ENCODE measurements at places on chromosomes 12 and 14.

DNA sequence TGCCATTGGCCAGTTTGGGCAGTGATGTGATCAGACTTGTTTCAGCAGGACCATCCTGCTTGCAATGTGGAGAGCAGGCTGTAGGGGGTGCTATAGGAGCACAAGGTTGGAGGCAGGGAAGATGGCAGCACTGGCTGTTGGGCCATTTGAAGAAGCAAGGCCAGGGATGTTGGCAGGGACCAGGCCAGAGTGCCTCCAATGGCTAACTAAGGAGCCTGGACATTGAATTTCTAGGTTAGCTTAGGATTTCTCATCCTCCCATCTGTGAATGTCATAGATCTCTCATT, 23.5 kb downstream of the FGF23 start:
- DNase-seq: peak; percentile 20

GRCh38 chr14:103104389-103104653, 9.8 kb downstream of the EXOC3L4 start:
- DNase-seq: no peak

DNA sequence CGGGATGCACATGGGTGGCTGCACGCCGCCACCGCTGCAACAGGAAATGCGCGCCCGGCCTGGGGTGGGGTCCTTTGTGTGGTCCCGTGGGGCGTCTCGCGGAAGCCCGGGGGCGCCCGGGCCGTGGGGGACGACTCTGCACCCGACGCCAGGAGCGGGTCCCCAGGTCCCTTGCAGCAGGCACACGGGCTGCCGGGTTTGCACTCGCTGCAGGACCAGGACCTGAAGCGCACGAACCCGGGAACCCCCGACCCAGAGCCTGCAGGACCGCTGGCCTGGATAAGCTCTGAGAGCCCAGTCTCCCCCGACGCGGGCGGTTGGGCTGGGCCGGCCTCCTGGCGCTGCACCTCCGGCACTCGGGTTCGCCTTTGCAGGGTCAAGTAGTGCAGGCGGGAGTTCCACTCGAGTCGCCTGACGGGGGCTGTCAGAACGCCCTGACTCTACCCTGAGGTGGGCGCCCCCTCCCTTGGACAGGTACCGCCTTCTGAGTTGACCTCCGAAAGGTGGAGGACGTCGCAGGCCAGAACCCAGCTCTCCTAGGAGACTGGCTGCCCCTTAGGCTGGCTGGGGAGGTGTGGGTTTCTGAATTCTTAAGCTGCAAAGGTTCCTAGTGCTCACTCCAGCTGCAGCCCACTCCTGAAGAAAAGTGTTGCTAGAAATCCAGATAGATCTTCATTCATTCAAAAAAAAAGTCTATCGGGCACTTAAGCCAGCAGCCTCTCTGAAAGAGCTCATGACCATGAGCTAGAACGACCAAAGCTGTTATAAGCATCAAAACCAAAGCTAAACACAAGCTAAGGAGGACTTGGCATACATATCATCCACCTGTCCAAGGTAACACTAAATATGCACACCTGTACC, 68.0 kb downstream of the RNF34 start:
- DNase-seq: no peak

- DNase-seq: peak; percentile 15
Measured at GRCh38 chr12:95286713-95287112, 69.1 kb downstream of the VEZT start.

GRCh38 chr14:68660495-68660894, 132.4 kb downstream of the ZFP36L1 start:
- DNase-seq: no peak

DNA sequence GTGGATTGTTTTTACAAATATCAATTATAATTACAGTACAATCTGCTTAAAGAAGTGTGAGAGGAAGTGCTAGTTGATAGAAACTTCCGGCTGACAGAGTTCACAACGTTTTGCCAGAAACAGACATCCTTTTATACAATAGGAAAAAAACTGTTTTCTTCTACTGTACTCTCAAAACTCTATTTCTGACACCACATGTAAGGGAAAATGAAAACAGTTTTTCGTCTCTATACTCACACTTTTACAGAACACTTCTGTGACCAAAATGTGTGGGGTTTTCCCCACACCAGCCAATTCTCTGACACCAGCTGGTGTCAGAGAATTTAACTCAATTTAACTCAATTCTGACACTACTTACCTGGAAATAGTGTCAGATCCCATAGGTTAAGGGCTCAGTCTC, 24.2 kb upstream of the HIF1A start:
- DNase-seq: no peak

- no peak for DNase-seq
Measured at GRCh38 chr14:63899953-63900352, 47.1 kb downstream of the SYNE2 start.

DNA sequence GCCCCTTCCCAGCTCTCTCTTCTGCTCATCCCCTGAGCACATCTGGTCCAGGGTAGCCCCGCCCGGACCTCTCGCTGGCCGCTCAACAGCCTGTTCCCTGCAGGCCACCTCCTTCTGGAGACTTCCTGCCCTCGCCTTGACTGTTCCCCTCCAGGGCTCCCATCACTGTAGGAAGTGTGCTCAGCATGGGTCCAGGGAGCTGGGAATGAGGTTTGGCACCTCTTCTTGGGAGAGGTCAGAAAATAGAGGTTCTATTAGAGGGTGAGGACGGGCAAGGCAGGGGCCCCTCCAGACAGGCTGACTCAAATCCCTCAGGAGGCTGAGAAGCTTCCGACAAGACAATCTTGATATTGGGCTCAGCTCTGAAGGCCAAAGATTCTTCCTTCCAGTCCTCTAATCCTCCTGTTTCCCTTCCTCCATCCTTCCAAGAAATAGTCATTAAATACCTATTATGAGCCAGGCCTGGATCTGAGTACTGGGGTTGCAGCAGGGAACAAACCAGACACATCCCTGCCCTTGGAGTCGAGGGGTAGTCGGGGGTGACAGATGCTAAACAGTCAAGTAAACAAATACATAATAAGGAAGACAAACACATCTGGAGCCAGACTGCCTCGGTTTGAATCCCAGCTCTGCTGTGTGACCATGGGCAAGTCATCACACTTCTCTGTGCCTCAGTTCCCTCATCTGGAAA, 30.6 kb downstream of the CMKLR1 start:
- no peak for DNase-seq

DNA sequence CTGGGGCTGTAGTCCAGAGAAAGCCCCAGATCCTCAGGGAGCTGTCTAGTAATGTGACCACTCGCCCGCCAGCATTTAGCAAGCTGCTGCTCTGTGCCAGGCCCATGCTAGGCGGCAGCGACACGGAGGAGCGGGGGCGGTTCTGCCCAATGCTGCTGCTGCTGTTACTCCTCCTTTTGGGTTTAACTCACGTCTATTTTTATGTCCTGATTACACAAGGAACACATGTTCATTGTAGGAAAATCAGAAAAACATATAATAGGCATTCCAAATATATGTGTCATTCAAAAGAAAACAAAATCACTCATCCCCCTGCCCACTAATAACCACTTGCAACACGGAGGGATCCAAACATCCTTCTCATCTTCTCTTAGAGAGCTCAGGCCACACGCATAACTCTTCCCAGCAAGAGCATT, 30.4 kb downstream of the CCDC92 start:
- DNase-seq: peak; percentile 71

GRCh38 chr14:26589925-26590324, 7.9 kb downstream of the NOVA1 start:
- DNase-seq: no peak

- DNase-seq: peak; percentile 23
Measured at GRCh38 chr14:99231850-99232713, 39.9 kb downstream of the BCL11B start.

GRCh38 chr12:68631227-68631626, 20.5 kb downstream of the RAP1B start:
- DNase-seq: no peak

- DNase-seq: no peak
Measured at GRCh38 chr14:93914278-93914677, 12.9 kb upstream of the FAM181A start.

DNA sequence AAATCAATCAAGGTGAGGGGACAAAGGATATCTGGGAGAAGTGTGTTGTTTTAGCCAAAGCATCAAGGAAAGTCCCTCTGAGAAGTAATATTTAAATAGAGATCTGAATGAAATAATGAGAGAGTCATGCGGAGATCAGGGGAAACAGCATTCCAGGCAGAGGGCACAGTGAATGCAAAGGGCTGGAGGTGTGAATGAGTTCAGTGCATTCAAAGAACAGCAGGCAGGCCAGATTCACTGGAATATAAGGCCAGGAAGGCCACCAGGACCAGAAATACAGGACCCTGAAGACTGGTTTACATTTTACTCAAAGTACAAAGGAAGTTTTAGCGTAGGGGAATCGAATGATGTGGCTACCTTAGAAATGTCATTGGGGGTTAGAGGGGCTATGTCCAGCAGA, 436.2 kb upstream of the TMEM132C start:
- DNase-seq: no peak

- peak; percentile 16 for DNase-seq
Measured at GRCh38 chr12:118050972-118051910, 9.7 kb downstream of the WSB2 start.

DNA sequence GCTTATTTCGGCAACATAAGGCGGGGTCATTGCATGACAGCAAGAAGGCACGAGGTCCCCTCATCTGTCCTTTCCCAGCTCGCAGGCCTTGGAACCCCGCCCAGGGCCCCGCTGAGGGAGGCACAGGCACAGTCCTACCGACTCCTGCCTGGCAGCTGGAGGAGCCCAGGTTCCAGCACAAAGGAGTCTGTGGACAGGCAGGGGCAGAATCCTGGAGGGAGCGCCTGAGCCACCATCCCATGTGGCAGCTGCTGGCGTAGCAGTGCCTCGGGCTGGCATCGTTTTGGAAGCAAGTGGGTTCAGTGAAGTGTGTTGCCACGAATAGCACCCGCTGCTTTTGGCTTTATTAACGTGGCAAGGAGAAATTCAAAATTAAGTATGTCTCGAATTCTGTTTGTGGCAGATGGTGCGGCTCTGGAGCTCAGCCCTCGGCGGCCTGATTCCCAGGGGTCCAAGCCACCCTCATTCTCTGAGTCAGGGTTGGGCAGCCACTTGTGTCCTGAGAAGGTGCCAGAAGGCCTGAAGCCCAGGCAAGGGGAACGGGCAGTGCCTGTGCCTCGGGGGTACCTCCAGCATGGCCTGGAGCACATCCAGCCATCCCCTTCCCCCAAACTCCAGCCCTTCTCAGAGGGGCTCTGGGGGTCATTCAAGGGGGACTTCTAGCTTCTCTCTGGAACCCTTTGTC, 35.9 kb downstream of the SLC8B1 start:
- DNase-seq: peak; percentile 23

DNA sequence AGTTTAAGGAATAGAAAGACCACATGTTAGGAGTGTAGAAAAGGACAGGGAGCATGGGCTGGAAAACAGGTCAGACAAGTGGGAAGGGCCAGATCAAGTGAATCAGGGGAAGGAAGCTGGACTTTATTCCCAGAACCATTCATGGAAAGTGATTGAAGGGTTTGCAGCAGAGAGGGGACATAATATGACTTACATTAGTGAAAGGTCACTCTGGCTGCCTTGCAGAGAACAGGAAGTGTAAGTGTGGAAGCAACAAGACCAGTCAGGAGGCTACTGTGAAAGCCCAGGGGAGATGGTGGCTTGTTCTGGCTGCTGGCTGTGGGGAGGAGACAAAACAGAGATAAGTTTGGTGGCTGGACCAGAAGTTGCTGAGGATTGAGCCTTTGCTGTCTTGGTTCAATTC, 69.1 kb downstream of the VCPKMT start:
- no peak for DNase-seq

GRCh38 chr14:63504648-63505047, 38.5 kb downstream of the PPP2R5E start:
- no peak for DNase-seq

- DNase-seq: no peak
Measured at GRCh38 chr12:100721169-100721568, 73.4 kb upstream of the ANO4 start.

DNA sequence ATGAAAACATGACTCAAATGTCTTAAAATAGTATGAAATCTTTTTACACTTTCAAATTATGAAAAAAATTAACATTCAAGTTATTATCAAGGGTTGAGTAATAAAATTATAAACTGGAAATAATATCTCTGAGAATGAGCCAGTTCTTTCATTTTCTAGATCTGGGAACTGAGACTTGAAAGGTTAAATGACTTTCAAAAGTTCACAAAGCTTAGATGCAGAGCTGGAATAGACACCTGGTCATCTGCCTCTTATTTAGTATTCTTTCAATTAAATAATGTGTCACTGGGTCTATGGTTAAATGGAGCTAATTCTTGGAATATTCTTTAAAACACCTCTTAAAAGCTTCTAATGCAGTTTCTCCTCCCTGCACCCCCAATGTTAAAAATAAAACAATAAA, 86.6 kb downstream of the CDK17 start:
- DNase-seq: no peak

- DNase-seq: peak; percentile 96
Measured at GRCh38 chr12:54352022-54352531, 12.2 kb downstream of the GPR84 start.

DNA sequence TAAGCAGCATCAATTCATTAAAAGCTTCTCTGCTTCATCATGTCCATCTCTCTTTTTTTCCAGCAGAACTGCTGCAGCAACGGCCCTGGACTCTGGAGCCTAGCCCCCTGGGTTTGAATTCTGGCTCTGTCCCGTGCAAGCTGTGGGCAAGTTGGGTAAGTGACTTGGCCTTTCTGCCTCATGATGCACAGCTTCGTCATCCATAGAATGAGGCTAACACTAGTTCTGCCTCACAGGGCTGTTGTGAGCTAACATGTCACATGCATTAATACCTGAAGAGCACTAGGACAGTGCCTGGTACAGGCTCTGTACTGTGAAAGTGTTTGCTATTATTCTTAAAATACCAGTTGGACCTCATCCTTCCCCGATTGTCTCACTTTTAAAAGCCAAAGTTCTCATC, 4.2 kb downstream of the KRT82 start:
- DNase-seq: no peak

DNA sequence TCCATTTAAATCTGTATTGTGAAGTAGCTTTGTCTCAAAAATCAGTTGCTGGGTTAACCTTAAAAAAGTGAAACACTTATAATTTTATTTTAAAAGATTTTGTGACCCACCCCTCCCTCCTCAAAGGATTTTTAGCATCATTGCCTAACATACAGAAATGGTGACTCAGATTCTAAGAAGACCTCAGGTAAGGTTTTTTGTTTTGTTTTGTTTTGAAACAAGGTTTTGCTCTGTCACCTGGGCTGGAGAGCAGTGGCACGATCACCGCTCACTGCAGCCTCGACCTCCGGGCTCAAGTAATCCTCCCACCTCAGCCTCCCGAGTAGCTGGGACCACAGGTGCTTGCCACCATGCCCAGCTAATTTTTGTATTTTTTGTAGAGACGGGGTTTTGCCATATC, 74.2 kb downstream of the GNS start:
- DNase-seq: no peak

- no peak for DNase-seq
Measured at GRCh38 chr12:38385486-38385885, 68.9 kb downstream of the ALG10B start.

Measured in astrocyte of the hippocampus (primary cell).